ENCODE measurements at places on chromosomes 2 and 18. TPM values are rescaled to one million over a fixed set of nuclear protein-coding genes. Genes with fewer than 3 reads are reported as not detected.

DNA sequence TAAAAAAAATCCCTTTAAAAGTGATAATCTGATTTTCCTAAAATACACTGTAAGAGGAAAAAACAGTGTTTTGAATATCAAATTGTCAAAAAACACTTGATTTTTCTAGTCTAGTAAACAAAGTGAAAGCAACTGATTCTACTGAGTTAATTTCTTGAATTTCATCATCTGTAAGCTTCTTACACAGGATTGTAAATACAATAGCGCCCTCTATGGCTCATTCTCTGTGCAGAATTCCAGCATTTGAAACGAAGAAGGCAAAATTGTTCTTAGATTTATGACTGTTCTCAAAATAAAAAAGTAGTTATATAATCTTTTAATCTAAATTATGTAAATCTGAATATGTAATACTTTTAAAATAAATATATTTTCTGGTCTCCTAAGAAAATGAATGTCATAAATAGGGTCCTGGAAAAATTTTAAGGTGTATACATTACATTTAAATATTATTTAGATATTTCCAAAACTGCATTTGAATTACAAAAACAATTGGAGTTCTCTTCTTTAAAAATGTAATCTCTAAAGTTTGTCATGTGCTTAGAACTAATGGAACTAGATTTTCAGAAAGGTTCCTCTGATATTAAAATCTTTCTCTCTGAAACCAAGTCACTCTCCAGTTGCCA, 176.9 kb upstream of the MC4R start:
- DNase-seq: peak; percentile 18

DNA sequence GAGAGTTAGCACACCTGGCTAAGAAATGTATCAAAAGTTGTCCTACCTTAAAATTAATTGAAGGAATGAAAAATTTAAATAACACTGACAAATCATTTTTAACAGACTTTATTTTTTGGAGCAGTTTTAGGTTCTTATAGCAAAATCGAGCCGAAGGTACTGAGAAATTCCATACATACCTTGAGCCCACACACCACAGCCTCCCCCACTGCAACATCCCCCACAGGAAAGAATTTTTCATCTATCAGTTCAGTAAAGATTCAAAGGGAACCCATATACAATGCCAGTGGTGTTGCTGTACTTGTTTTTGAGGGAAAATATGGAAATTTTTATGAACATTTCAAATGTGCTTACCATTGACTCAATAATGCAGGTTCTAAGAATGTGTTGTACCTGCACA, 169.8 kb upstream of the HS6ST1 start:
- DNase-seq: no peak

DNA sequence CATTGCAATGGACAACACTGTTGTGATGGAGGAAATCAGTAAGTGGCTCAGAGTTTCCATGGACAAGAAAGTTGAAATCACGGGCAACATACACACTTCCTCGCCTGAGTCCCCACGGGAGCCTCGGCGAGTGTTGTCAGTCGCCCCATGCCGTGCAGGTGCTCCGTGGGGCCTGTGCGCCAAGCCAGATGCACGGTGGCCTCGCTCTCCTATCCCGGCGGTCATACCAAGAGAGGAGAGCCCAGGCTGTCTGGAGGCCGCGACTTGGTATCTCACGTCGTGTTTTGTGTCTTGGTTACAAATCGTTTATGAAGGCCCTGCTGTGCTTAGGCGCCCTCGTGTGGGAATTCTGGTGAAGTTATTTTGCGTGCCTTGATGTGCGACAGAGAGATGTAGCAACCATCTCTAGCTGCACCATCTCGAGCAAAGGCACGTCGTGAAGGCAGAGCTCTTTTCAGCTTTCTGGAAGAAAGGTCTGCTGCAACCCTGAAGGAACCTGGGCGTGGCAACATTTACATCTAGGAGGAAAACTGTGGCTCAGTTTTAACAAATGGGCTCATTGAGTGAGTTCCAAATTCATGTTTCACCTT, 21.8 kb downstream of the ATG4B start:
- DNase-seq: peak; percentile 53

- no peak for DNase-seq
Measured at GRCh38 chr18:58863539-58864145, 1.0 kb upstream of the ZNF532 start.

DNA sequence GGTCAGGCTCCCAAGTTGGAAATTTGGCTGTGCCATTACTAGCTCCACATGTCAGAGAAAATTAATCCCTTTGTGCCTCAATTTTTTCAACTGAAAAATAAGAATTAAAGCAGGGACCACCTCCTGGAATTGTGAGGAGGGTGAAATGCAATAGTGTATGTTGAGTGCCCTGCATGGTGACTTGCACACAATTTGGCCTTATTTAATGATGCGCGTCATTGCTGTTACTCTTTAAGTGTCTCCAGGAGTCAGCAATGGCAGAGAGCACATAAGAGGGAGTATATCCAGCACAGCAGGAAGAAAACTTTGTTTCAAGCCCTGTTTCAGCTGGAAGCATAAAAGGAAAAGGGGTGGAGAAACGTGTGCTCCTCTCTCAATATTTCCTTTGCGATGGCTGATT, 215.8 kb downstream of the ALK start:
- no peak for DNase-seq

- peak; percentile 54 for DNase-seq
Measured at GRCh38 chr18:62979176-62979575, 263.8 kb downstream of the PHLPP1 start.

GRCh38 chr2:8324164-8324856, 357.5 kb upstream of the ID2 start:
- no peak for DNase-seq

- DNase-seq: no peak
Measured at GRCh38 chr18:58903533-58903932, 38.9 kb downstream of the ZNF532 start.

DNA sequence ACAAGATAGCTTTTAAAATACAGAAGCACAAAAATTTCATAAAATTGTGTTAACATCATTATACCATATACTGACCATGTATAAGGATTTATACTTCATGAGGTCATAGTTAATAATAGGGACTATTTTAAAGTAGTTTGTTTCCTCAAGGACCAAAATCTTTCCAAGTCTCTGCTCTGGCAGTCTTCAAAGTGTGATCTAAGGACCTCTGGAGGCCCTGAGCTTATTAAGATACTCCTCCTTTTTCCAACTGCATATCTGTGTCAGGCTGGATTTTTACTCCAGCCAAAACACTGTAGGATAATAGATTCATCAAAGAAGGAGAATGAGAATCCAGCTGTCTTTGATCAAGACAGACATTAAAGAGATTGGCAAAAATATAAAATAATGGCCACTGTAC, 1.7 kb upstream of the SCYGR2 start:
- no peak for DNase-seq

DNA sequence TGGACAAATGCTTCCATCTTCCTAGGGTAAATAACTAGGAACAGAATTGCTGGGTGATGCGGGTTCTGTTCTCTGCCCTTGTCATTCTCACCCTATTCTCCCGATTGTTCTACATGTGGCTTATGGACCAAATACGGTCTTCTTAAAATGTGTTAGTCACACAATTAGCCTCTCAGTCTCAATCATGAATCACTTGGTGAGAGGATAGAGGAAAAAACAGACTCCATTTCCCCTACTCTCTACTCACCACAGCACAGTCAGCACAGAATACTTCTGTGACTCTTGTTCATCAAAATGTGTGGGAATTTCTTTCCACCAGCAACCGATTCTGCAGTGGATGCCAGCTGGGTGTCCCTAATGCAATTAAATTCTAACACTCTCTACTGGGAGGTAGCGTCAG, 125.2 kb downstream of the SH3BP4 start:
- DNase-seq: no peak

Gene ST6GAL2
- not detected for total RNA-seq

Gene SP140L
- total RNA-seq: 13.0 TPM

Gene SLC9A2
- total RNA-seq: 1.2 TPM

Gene MRPS9
- total RNA-seq: 68.7 TPM

Data from A172 (cell line).